ENCODE measurements at places on chromosomes 11 and 22. TPM values are rescaled to one million over a fixed set of nuclear protein-coding genes. Genes with fewer than 3 reads are reported as not detected.

DNA sequence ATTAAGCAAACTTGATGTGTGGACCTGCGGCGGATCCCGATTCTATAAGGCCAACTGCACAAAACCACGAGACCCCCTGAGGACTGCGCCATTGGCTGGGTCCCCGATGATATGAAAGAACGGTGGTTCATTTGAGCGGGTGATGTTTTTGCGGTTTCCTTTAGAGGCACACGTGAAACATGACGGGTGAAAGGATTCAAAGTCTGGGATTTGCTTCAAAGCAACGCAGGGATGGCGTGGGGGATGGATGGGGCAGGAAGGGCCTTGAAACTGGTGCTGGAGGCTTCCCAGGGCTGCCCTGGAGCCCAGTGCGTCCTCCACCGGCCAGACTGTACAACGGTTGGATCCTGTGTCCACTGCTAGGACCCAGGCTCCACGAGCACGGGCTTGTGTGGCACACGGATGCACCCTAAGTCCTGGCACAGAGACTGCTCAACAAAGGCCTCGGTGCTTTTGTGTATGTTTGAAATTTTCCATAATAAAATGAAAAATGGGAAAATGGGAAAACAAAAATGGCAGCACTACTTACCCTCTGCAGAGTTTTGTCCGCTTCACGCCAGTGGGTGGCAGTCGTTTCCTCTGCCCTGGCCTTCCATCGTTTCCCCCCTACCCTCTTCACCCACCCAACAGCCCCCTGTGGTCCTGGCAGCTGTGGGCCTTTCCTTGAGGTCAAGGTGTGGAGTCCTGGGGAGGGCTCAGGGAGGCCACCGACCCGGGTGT, 3.6 kb downstream of the ASCL2 start:
- no peak overlapping the region for H3K4me3 ChIP-seq
- H3K4me1 ChIP-seq, result peaks cover 4% of the 10 kb centered on the region
- no peaks in the 10 kb centered on the region for H3K36me3 ChIP-seq
- H3K27ac ChIP-seq, result no peak overlapping the region
- DNase-seq, result no peak
- H3K27me3 ChIP-seq, result no peaks in the 10 kb centered on the region

DNA sequence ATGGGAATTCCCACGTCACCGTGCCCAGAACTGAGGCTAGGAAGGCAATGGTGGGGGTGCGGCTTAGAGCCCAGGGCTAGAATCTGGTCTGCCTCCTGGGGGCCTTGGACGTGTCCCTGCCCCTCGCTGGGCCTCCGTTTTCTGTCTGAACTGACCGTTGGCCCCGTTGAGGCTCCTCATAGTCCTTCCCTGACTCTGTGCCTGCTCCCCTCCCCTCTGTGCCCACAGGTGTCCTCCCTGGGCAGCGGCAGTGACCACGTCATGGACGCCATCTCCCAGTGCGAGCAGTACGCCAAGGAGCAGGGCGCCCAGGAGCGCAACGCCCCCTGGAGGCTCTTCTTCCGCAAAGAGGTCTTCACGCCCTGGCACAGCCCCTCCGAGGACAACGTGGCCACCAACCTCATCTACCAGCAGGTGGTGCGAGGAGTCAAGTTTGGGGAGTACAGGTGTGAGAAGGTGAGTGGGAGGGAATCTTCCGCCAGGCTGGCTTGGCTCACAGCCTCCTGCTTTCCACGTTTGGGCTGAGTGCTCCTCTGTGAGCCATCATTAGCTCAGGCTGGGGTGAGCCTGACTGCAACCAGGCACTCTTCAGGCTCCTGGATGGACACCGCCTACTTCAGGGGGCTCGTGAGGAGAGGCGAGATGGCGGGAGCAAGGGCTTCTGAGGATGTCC, 63.9 kb downstream of the MYO7A start:
- no peaks in the 10 kb centered on the region for H3K36me3 ChIP-seq
- DNase-seq, result no peak
- H3K4me1 ChIP-seq, result no peaks in the 10 kb centered on the region
- no peak overlapping the region for H3K27ac ChIP-seq
- no peaks in the 10 kb centered on the region for H3K27me3 ChIP-seq

CSNK2A3 gene
- polyA plus RNA-seq, result 1.6 TPM

GRCh38 chr22:49540084-49540912, 287.4 kb downstream of the BRD1 start:
- no peak for DNase-seq
- no peak overlapping the region for H3K4me3 ChIP-seq
- H3K4me1 ChIP-seq, result no peaks in the 10 kb centered on the region
- H3K27ac ChIP-seq, result no peak overlapping the region
- H3K36me3 ChIP-seq, result no peaks in the 10 kb centered on the region
- no peaks in the 10 kb centered on the region for H3K27me3 ChIP-seq

GRCh38 chr11:33987975-33988580, 63.5 kb upstream of the CAPRIN1 start:
- H3K4me1 ChIP-seq, result no peaks in the 10 kb centered on the region
- no peaks in the 10 kb centered on the region for H3K27me3 ChIP-seq
- H3K36me3 ChIP-seq, result no peaks in the 10 kb centered on the region
- DNase-seq, result peak; percentile 71
- H3K4me3 ChIP-seq, result no peak overlapping the region

GRCh38 chr22:29207562-29208501, 2.1 kb downstream of the EMID1 start:
- H3K4me3 ChIP-seq, result no peak overlapping the region
- H3K27ac ChIP-seq, result no peak overlapping the region
- no peak for DNase-seq
- H3K27me3 ChIP-seq, result peaks cover 9% of the 10 kb centered on the region
- no peaks in the 10 kb centered on the region for H3K4me1 ChIP-seq
- H3K36me3 ChIP-seq, result no peaks in the 10 kb centered on the region

SLC25A1 gene
- polyA plus RNA-seq, result 7.5 TPM

DNA sequence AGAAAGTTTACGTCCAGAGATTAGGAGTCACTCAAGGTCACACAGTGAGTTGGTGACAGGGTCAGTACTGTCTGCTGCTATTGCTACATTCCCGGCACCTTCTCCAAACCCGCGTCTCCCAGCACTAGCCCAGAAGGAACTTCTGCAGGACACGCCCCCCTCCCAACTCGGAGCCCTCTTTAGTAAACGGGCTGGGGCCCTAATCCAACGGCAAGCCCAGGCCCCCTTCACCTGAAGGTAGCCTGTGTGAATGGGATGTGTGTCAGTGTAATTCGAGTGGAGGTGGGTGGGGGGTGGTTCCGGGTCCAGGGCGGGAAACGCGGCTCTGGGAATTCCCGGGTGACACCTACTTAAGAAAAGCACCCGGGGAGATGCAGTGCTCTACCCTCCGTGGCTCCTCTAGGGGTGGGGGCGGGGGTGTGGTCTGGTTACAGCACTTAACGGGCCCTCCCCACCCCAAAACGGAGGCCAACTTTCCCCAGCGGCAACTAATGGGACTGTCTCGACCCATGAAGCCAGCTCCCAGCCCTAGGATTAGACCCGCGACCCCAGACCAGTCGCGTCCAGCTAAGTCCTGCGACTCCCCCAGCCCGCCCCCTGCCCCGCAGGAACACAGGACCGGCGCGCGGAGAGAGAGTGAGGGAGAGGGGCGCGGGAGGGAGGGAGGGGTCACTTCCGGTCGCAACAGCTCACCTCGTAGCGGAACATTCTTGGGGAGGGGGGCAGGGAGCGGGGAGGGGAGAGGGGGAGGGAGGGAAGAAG, 468 bp downstream of the PATL1 start:
- peak overlapping the region; percentile 86 for H3K4me3 ChIP-seq
- H3K27me3 ChIP-seq, result no peaks in the 10 kb centered on the region
- DNase-seq, result peak; percentile 58
- H3K27ac ChIP-seq, result peak overlapping the region; percentile 91

ALDH3B2 gene
- polyA plus RNA-seq, result not detected

DNA sequence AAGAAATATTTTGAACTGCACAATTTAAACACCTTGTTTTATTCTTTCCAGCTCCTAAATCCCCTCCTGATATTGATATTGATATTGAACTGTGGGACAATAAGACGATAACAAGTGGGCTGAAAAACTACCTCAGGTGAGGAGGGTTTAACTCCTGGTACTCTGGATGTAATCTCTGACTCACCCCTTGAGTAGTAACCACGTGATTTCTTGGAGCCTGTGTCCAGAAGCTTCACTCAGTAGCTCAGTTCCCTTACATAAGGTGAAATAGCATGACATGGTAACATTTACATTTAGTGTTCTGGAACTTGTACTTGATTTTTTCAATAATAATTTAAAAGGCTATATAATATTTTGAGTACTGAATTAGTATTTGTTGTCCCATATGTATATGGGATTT, 168.0 kb downstream of the PGR start:
- no peaks in the 10 kb centered on the region for H3K36me3 ChIP-seq
- no peaks in the 10 kb centered on the region for H3K4me1 ChIP-seq
- H3K27ac ChIP-seq, result no peak overlapping the region
- H3K4me3 ChIP-seq, result no peak overlapping the region

DNA sequence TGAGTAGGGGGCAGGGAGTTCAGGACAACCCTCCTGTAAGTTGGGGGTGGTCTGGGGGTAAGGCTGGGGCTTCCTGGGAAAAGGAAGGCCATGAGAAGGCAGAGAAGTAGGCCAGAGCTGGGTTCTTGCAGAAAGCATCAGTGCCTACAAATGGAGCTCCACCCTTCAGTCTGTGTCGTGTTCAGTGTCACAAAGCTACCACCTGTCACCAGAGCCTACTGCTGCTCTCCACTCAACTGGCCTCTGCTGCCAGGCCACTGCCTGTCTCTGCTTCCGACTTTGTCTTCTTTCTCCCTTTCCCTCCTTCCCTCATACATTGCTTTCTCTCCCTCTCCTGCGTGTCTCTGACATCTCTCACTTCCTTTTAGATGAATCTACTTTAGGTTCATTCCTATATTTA, 3.4 kb upstream of the WBP2NL start:
- no peak overlapping the region for H3K27ac ChIP-seq
- H3K4me3 ChIP-seq, result no peak overlapping the region
- no peaks in the 10 kb centered on the region for H3K36me3 ChIP-seq
- peaks cover 2% of the 10 kb centered on the region for H3K27me3 ChIP-seq

- no peaks in the 10 kb centered on the region for H3K36me3 ChIP-seq
- H3K27ac ChIP-seq, result peak overlapping the region; percentile 30
- no peak overlapping the region for H3K4me3 ChIP-seq
These were observed 15.9 kb downstream of the IL10RA start for GRCh38 chr11:118002010-118002540.

DNA sequence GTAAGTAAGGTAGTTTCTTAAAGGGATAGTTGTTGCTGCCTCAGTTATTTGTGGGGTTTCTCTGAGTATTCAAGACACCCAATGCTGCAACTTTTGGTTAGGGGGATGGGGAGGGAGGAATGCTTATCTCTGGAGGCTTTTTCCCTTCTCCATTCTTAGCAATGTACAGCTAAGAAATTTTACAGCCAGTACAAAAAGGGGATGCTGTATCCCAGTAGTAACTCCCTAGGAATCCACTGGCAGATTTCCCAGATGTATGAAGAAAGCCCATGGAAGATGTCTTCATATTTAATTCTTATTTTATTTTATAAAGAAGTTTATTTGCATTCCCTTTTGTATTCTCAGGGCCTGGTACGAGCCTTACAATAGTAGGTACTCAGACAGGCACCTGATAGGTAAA, 154.8 kb downstream of the ENTHD1 start:
- no peak overlapping the region for H3K27ac ChIP-seq
- no peak for DNase-seq
- no peaks in the 10 kb centered on the region for H3K36me3 ChIP-seq
- no peaks in the 10 kb centered on the region for H3K4me1 ChIP-seq
- peaks cover 30% of the 10 kb centered on the region for H3K27me3 ChIP-seq

ARHGEF12 gene
- 15.7 TPM for polyA plus RNA-seq

GRCh38 chr11:9029422-9029821, 25.6 kb upstream of the NRIP3 start:
- no peak overlapping the region for H3K4me3 ChIP-seq
- no peaks in the 10 kb centered on the region for H3K4me1 ChIP-seq
- DNase-seq, result no peak
- no peaks in the 10 kb centered on the region for H3K27me3 ChIP-seq
- H3K36me3 ChIP-seq, result no peaks in the 10 kb centered on the region

MMP8 gene
- 0.04 TPM for polyA plus RNA-seq

DNA sequence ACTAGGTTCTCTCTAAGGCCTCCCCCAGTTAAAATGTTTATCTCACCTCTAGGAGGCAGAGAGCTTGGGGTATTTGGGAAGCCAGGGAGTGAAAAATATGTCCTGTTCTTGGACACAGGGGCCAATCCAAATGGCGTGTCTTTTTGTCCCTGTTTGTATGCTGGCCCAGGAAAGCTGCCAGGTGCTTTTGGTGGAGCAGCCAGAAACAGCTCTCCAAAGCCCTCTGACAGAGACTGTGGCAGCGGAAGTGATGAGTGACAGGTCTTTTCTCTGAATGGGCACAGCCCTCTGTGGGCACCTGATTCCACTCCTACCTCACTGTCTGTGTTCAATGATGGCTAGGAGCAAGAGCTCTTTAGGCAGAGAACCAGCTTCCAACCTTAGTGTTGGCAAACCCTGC, 106.4 kb upstream of the KIRREL3 start:
- H3K4me1 ChIP-seq, result no peaks in the 10 kb centered on the region
- no peaks in the 10 kb centered on the region for H3K27me3 ChIP-seq
- no peak overlapping the region for H3K27ac ChIP-seq
- H3K36me3 ChIP-seq, result no peaks in the 10 kb centered on the region

- H3K27me3 ChIP-seq, result no peaks in the 10 kb centered on the region
- H3K4me3 ChIP-seq, result no peak overlapping the region
- no peaks in the 10 kb centered on the region for H3K36me3 ChIP-seq
- DNase-seq, result no peak
- no peak overlapping the region for H3K27ac ChIP-seq
These were observed 59.2 kb upstream of the KIRREL3 start for GRCh38 chr11:127059750-127060149.

DNA sequence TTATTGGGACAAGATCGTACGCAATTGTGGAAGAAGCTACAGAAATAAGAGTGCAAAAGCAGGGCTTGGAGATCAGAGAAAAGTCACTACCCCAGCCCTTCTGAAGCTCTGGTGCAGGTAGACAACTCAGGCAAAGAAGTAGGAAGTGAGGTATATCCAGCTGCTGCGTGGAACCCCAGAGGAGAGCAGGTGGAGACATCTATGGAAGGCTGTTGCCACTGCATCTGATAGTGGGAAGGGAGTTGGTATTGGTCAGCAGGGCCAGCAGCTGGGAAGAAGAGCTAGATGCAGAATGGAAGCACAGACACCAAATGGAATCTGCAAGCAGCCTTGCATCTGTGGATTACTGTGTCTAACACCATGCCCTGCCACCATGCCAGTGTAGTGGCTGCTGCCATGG, 165.1 kb downstream of the WNT11 start:
- no peak for DNase-seq
- no peaks in the 10 kb centered on the region for H3K4me1 ChIP-seq
- no peaks in the 10 kb centered on the region for H3K27me3 ChIP-seq
- no peak overlapping the region for H3K27ac ChIP-seq

- H3K4me3 ChIP-seq, result no peak overlapping the region
- H3K27me3 ChIP-seq, result no peaks in the 10 kb centered on the region
- H3K27ac ChIP-seq, result peak overlapping the region; percentile 41
- H3K4me1 ChIP-seq, result peaks cover 59% of the 10 kb centered on the region
These were observed 8.8 kb downstream of the OSBPL5 start for GRCh38 chr11:3156282-3156660.

Data from psoas muscle (tissue), 8 donors.